ENCODE measurements at places on chromosomes 5 and 9.
A peak's percentile ranks its signal among the peaks of the same experiment; 100 is the strongest.

DNA sequence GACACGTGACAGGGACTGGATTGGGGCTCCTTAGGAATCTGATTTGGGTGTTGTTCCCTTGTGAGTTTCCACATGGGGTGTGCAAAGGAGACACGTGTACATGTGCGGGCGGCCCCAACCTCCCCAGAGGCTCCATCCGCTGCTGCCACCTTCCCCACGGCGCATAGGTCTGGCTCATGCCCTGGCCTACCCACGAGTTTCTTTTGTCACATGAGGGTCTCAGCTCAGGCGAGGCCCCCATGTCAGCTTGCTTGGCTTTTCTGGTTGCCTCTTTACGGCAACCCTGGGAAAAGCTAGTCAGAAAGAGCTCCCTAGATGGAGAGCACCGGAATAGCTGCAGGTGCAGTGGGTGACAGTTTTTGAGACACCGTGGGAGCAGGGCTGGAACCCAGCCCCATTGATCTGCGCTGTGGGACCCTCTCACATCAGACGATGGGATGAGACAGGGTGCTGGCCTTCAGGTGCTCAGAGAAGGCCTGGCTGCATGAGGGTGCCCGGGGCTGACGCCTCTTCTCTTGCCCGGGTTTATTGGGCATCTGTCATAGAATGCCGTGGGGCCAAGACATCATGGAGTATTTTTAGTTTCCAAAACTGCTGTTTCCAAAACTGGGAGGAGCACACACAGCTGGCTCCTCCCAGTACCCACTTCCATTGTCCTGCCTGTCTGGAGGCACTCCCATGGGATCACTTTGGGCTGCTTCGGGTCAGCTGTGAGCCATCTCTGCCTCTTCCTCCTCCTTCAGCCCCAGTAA, 107.8 kb downstream of the WNK2 start:
- no peak for DNase-seq

DNA sequence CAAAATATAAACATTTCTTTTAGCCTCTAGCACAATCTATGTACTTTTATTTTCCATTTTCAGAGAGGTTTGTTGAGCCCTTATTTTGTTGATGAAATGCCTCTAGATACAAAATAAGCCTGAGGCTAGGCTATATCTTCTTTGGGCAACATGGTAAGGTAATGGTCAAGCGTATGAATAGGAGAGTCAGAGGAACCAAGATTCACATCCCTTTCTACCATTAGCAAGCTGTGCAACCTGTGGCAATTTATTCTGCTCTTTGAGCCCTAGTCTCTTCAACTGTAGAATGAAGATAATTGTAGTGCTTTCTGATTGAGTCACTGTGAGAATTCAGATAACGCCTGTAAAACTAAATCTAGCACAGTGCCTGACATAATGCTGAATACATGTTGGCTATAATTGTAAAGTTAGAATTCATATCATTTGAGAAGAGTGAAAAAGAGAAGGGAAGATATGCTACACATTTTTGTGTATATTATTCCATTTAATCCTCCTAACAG, 412.5 kb downstream of the CCDC171 start:
- no peak for DNase-seq

DNA sequence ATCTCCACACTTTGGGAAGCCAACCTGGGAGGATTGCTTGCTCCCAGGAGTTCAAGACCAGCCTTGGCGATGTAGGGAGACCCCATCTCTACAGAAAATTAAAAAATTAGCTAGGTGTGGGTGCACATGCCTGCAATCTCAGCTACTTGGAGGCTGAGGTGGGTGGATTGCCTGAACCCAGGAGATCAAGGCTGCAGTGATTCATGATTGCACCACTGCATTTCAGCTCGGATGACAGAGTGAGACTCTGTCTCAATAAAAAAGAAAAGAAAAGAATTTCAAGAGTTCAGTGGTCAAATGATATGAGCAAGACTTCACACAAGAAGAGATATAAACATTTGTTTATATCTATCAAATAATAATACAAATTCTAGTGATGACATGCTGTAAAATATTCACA, 23.0 kb upstream of the MTAP start:
- no peak for DNase-seq

DNA sequence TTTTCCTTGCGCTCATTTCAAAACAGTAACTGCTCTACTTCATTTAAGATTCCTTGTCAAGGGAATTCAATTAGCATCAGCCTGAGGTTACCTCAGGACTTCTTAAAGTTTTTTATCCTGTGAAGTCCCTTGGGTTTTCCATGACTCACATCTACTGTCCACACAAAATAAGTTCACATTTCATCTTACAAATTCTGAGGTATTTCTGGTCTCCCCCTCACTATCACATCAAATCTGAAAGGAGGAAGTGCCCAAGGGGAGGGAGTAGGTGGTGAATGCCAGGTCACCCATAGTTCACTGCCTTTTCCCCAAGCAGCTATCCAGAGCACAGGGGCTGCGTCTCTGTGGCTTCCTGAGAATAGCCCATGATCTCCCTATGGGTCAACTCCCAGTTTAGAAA, 227.1 kb upstream of the NREP start:
- peak; percentile 73 for DNase-seq

DNA sequence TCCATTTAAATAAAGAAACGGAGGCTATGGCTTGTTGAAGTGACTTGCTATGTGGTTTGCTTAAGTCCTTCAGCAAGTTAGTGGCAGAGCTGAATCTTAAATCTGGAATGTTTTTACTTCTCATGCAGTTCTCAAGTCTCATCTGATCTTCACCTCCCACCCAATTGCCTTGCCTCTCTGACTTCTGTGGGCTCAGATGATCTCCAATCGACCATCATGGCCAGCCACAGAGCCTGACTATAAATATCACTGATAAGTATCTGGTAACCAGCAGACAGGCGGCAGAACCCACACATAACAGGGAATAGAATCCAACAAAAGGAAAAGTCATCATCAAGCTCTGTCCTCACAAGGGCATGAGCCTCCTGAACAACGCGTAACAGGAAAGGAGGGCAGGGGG, 149.9 kb downstream of the FAM114A2 start:
- no peak for DNase-seq

GRCh38 chr9:115005322-115005721, 74.9 kb upstream of the TNFSF8 start:
- no peak for DNase-seq

- DNase-seq: no peak
Observed at GRCh38 chr5:36535378-36535777, 71.0 kb upstream of the SLC1A3 start.

DNA sequence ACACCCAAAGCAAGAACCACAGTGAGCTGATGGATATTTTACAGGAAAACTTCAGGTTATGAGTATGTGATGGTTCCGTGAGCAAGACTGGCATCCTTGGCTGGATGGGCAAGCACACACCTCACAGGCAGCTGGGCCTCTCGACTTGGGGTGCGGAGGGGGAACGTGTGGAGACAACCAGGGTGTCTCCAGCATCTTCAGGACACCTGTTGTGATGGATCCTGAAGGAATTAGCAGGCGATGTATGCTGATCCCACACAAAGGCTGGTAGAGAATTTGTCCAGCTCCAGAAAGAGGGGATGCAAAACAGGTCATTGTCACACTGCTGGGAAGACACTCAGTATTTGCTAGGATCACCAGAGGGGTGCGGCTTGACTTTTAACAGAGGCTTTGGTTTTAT, 42.7 kb downstream of the SECISBP2 start:
- no peak for DNase-seq

- peak; percentile 63 for DNase-seq
Observed at GRCh38 chr9:36450110-36450732, 50.2 kb upstream of the RNF38 start.

GRCh38 chr5:113447498-113448050, 12.8 kb upstream of the TSSK1B start:
- DNase-seq: peak; percentile 25

DNA sequence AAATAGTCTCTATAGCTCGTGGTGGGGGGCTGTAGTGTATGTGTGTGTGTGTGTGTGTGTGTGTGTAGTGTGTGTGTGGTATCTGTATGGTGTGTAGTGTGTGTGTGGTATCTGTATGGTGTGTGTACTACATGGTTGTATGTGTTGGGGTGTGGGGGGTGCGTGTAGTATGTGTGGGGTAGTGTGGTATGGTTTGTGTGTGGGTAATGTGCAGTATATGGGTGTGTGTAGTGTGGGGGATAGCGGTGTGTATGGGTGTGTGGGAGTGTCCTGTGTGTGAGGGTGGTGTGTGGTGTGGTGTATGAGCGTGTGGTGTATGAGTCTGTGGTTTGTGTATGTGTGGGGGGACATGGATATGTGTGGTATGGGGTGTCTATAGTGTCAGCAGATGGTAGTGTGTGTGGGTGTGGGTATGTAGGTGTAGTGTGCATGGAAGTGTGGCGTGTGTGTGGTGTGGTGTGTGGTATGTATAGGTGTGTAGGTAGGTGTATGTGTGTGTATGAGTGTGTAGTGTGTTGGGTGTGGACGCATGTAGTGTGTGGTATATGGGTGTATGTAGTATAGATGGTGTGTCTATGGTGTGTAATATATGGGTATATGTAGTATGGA, 145.8 kb upstream of the IQGAP2 start:
- DNase-seq: no peak

- DNase-seq: no peak
Observed at GRCh38 chr9:121160025-121160424, 41.6 kb downstream of the RAB14 start.

GRCh38 chr9:129568560-129569501, 52.1 kb downstream of the C9orf50 start:
- DNase-seq: peak; percentile 51
